LNCaP clone FGC (cell line): ENCODE measurements at places on chromosomes 1 and 21.

DNA sequence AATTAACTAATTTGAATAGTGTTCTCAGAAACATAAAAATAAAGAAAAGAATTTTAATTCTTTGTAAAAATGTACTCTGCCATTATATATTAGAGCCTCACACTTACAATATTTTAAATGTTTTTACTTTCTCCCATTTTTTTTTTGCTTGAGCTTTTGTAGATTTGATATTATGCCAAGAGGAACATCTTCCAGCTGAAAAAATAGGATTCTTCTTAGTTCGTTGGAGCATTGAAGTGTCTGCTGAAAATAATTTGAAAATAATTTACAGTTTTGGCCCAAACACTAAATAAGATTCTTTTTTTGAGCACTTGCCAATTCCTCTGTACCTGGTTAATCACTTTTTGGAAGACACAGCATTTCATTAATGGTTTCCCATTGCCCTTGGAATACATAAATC is 175.0 kb upstream of the COL11A1 start:
- DNase-seq, result no peak

DNA sequence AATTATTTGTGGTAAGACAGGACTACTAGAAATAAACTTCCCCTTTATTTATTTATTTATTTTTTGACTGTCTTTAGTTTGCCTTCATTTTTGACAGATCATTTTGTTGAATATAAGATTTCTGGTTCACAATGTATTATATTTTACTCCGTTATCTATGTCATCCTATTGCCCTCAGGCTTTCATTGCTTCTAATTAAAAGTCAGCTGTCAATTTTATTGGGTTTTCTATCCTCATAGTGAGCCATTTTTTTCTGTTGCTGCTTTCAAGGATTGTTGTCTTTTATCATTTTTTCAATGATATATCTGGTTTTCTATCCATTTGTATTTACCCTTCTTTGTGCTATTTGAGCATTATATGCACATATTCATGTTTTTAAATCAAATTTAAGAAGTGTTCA is 866.2 kb downstream of the LRRIQ3 start:
- no peak for DNase-seq

GRCh38 chr21:40687625-40688024 is 159.3 kb downstream of the DSCAM start:
- no peak for DNase-seq

DNA sequence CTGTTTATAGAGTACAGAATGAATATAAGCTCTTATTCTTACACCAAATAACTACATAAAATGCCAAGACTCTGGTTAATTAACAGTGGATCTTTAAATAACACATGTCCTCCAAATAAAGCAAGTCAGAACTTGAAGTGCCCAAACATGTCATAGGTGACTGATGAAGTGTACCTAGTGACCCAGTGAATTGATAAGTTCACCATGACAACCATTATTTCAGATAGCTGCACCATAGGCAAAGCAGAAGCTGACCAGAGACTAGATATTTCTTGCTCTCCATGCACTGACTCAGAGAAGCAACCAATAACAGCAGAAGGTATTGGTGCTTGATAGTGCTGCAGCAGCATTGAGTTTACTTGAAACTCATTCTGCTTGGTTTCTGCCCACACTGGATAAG is 192.1 kb downstream of the DUSP10 start:
- no peak for DNase-seq

DNA sequence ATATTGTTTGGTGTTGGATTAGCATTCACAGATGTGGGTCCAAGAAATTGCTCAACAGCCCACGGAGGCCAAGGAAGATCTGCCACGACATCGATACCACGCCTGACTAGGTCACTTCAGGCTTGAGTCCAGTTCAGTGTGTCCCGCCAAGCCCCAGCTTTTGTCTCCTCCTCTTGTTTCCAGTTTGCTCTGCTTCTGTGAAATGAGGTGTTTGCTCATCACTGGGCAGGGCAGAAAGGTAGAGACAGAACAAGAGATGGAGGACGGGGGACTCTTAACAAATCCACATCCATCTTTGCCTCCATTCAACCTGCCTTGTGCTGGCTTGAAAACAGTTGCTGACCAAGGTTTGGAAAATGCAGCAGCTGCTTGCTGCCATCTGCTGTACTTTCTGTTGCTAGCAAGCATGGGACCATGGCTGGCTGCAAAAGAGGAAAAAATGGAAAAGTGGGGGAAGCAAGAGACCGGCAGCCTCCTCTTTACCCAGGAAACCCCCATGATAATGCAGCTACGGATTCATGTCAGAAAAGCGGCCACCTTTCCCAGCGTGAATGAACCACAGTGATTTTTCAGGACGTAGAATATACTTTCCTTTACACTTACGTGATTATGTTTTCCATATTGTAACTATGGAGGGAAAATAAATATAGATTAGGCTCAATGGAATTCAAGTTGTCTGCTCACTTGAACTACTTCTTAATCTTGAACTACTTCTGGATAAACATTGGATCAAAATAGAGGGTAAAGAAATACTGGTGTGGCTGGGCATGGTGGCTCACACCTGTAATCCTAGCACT is 80.2 kb upstream of the GREM2 start:
- no peak for DNase-seq

- no peak for DNase-seq
Observed at GRCh38 chr1:17198476-17199258, 6.3 kb upstream of the PADI1 start.

GRCh38 chr1:174153085-174153824 is 6.1 kb upstream of the RABGAP1L start:
- no peak for DNase-seq

- DNase-seq, result no peak
Observed at GRCh38 chr1:182206626-182207239, 145.2 kb upstream of the ZNF648 start.

- DNase-seq, result no peak
Observed at GRCh38 chr1:66919063-66919462, 5.6 kb downstream of the DNAI4 start.

DNA sequence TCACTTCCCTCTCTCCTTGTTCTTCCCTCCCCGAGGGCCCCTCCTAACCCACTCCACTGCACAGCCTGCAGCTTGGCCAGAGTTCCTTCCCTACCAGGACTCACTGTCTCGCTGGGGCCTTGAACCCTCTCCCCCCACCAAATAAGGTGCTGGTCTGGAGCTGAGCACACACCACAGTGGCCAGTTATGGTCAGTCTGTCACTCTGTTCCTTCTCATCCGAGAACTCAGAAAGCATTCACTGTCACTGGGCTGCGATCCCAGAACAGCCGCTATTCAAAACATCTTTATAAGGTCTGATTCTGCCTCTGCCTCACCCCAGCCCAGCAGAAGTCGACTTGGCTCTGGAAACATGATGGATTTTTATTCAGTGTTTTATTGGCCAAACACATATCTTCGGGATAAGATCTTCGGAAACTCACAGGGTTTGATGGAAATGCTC is 19.8 kb upstream of the LBR start:
- peak; percentile 45 for DNase-seq

- DNase-seq, result no peak
Observed at GRCh38 chr1:224820341-224820740, 109.1 kb upstream of the DNAH14 start.

DNA sequence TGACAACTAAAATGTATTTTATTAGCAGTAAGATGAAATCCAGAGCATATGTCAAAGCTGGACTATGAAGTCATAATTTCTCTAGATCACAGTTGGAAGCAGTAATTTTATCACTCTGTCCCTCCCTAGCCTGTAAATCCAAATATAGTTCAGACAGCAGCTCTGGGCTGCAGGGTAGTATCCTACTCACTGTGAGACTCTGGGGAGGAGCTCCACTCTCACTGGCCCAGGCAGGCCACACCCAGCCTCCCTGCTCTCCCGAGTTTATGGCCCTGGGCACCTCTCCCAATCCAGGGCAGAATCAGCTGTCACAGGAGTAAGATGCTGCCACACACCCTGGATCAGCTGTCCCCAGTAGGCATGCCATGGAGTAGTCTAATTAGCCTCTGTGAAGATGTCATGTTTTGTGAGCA is 131.1 kb downstream of the HLCS start:
- peak; percentile 78 for DNase-seq

DNA sequence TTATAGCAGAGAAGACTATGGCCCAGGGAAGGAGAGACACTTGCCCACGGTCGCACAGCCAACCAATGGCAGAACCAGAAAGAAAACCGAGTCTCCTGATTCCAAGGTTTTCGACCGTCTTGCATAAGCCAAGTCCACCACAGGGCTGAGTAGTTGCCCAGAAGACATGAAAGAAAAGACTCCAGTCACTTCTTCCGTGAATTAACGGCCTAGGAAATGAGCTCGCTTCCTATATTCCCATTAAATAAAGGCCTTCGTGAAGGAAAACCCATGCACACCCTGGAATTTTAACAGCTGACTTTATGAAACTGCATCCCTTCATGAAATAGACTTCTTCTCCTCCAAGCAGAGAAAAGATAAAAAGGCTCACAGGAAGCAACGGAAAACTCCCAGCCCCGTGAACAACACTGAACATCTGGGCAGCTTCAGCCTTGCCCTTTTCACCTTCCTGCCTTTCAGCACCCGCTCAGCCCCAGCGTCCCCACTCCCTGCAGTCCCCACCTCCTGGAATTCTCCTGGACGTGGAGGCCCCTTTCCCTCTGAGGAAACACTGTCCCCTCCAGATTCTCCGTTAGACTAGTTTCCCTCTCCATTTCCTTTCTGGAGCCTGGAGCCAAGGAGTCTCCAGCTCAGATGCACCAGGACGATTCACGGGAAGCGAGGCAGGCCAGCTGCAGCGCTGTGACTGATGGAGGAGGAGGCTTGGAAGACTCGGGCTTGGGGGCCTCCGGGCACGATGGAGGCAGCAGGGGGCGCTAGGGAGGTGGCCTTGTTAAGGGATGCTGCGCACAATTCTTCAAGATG is 2.7 kb upstream of the MYOC start:
- DNase-seq, result no peak

DNA sequence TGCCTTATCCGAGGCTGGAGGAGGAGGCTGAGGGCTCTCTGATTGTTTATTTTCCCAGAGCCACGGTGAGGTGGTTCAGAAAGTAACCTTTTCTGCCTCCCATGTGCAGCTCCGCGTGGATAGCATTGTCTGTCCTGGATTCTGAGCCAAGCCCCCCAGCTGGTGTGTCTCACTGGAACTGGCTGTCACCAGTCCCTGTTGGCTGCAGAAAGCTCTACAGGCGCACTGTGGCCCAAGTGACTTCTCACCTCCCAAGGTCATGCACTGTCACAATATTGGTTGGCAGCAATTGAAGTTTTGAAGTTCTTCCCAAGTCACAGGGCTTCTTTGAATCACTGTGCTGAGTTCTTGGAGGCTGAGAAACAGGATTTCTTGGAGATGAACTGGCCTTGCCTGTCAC is 8.2 kb downstream of the BMP8A start:
- DNase-seq, result no peak

DNA sequence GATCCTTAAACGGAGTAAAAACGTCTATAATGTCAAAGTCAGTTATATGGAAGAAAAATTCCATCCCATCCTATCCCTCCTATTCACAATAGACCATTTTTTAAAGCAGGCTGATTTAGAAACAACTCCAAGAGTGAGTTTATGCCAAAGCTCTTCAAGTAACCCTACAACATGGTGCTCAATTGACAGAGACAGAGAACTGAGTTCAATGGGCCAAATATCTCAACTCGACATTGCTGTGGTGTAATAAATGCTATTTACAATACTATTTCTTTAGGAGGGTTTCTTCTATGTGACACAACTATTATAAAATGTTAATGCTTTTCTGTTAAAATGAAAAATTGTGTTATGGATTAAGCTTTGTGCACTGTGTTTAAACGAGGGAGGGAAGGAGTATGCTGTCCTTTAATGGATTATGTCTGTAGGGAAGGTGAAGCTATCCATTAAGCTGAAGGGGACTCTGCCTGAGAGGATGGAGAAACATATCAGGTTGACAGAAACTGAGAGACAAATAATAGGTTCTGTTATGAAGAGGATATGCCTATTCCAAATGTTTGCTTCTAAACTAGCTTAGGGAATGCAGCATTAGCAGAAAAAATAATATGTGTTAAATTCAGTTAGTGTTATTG is 362.5 kb upstream of the CHRM3 start:
- DNase-seq, result no peak

DNA sequence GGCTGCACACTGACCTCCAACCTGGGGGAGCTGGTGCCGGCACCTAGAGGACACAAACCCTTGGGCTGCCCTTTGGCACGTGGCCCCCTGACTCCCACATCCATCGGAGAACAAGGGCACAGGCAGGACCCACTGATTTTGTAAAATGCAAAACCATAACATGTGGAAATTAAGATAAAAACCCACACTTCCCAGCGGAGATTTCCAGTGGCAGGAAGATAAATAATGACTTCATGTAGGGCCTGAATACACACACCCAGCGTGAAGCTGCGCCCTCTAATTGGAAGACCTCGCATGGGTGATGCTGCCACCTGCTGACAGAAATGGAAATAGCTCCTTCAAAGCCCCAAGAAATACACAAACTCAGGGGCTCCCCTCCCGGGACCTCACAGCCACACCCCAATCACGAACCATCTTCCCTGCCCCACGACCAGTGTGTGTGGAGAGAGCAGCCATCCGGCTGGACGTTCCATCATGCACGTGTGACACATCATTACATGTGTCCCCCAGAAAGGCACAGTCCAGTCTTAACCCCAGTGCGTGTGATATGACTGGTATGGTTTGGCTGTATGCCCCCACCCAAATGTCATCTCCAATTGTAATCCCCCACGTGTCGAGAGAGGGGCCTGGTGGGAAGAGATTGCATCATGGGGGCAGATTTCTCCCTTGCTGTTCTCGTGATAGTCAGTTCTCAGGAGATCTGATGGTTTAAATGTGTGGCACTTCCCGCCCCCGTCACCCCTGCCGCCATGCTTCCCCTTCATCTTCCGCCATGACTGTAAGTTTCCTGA is 5.7 kb upstream of the TPRG1L start:
- peak; percentile 28 for DNase-seq

DNA sequence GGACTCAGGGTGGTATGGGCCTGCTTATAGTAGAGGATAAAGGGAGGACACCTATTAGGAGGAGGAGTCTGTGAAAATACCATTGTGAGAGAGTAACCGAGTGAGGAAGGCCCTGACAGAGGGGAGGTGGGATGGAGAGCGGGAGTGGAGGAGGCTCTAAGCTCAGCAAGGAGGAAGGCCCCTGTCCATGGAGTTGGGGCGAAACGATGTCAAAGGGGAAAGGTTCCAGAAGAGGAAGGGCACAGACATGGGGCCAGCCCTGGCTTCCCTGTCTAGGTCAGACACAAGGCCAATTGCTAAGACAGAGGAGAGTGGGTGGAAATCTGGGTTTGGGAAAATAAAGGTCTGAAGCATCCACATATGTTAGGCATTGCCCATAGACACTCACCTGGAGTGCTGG is 44.2 kb downstream of the ELK4 start:
- DNase-seq, result no peak

GRCh38 chr1:194296201-194296600 is 1109.8 kb upstream of the B3GALT2 start:
- no peak for DNase-seq

- no peak for DNase-seq
Observed at GRCh38 chr21:43921571-43921978, 56.6 kb downstream of the AGPAT3 start.

DNA sequence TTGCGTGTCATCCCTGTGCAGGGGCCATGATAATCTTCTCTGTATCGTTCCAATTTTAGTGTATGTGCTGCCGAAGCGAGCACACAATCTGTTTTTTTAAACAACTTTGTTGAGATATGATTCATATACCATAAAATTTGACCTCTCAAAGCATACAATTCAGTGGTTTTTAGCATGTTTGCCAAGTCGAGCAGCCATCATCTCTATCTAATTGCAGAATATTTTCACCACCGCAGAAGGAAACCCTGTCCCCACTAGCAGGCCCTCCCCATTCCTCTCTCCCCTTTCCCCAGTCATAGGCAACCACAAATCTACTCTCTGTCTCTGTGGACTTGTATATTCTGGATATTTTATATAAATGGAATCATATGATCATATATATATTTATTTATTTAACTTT is 78.7 kb upstream of the TINAGL1 start:
- no peak for DNase-seq

- DNase-seq, result no peak
Observed at GRCh38 chr1:214538496-214538895, 12.9 kb downstream of the PTPN14 start.
